ENCODE measurements at places on chromosomes 1 and 21.

DNA sequence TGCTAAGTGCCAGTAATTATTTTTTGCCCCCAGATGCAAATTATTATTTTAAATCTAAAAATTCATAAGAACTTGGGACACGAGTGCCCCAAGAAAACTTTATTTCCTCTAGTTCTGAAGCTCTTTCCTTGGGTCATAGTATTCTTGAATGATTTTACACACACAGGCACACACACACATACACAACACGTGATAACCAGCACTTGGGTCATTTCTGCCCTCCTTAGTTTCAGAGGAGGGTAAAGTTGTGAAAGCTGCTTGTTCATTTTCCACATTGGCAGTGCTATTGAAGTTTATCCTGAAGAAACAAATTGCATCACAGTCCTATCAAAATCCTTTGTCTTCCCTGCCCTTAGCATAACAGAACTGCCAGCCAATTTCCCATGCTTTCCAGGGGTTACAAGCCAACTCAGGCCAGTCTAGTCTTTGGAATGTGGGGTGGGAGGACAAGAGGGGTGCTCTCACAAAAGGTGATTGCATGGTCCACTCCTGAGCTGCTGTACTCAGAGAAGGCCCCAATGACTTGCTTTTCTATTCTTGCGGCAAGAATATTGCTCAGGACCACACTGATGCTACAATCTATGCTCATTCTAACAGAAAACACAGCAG, 98.5 kb upstream of the POGK start:
- DNase-seq = peak; percentile 34

GRCh38 chr1:151478923-151479322, 19.6 kb upstream of the POGZ start:
- no peak for DNase-seq

DNA sequence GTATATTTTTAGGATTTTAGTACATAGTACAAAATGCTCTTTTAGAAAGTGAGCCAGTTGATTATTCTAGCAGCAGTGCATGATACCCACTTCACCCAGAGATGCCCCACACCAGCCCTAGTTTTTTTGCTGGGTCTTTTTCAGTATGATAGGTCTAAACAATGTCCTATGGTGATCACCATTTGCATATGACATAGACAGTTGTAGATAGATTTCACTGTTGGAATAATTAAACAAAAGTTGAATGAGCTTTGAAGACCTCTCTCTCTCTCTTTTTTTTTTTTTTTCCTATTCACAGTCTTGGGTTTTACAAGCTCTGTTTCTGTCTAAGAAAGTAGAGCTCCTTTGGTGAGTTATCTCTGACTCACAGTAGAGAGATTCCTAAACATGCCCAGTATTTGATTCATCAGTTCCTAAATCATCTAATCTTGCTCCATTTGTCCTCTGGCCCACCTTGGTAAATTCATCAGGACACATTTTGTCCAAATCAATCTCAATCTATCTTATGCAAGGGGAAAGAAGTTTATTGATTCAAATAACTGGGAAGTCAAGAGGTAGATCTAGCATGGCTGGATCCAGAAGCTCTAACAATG, 44.7 kb upstream of the VAV3 start:
- no peak for DNase-seq

GRCh38 chr1:81551946-81552345, 248.8 kb upstream of the ADGRL2 start:
- no peak for DNase-seq

DNA sequence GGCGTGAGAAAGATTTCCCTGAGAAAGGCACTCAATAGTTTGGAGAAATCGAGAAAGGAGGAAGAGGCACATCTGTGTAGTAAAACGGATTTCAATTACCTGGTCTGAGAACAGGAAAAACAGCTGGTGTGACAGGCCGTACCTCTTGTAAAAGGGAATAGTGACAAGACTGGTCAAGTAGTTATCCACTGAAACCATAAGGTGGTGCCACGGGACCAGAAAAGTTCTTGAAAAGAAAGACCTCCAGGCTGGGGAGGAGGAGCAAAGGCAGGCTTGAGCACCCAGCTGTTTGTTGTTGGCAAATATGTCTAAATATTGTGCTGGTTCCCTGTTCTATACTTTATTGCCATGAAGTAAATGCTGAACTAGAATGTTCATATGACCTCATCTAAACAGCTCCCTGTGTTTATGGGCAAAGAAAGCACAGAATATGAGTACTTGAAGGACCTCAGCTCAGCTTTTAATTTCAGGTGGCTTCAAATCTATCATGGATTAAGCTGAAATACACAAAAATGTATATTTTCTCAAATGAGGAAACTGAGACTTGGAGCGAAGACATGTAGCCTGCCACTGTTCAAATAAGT, 4.0 kb downstream of the HAO2 start:
- peak; percentile 90 for DNase-seq

- DNase-seq = no peak
Observed at GRCh38 chr1:15714406-15715136, 21.5 kb upstream of the SLC25A34 start.

- DNase-seq = no peak
Observed at GRCh38 chr1:59752556-59753414, 62.0 kb upstream of the HOOK1 start.

- DNase-seq = peak; percentile 89
Observed at GRCh38 chr1:154608397-154609270, 648 bp upstream of the ADAR start.

- DNase-seq = no peak
Observed at GRCh38 chr1:72184099-72184701, 98.1 kb downstream of the NEGR1 start.

DNA sequence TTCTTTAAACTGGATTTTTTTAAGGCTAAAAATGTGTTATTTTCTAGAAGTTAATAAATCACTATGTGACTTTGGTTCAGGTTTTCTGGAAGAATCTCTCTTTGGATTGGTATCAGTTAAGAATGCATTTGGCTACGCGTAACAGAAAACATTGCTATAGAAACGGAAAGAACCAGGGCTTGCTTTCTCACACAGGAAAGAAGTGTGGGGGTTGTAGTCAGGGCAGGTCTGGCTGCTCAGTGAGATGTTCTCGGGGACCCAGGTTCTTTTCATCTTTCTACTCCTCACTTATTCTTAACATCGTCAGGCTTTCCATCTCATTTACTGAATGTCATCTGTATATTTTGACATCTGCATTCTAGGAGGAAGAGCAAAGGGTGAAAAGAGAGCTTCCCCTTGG, 191.4 kb downstream of the ZBTB18 start:
- DNase-seq = no peak

DNA sequence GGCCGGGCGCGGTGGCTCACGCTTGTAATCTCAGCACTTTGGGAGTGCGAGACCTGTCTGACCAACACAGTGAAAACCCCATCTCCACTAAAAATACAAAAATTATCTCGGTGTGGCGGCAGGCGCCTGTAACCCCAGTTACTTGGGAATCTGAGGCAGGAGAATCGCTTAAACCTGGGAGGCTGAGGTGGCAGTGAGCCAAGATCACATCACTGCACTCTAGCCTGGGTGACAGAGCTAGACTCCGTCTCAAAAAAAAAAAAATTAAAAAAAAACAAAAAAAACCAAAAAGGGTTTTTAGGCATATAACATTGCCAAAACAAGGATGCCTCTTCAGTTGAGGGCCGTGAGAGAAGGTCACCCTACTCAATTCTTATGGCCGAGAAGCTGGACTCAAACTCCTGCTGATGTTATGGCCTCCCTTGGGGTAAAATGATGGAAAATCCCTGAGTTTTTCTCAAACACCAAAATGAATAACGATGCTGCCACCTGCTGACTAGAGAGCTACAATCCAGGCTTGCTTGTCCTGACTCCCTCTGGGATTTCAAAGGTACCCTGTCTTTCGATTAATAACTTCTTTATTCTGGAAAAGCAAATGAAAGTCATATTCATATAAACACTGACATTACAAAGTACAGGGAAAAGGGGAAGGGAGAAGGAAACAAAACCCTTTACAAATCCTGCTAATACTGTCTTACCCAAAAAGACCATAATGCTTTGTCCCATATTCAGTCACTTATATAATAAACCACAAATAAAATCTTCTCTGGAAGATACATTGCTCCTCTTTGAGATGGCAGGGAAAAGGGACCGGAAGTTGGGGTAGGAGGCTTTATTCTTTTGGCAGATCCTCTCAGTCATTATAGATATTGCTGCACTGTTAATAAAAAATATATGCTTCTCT, 10.7 kb downstream of the RAB42 start:
- DNase-seq = peak; percentile 90
